Spinal cord (tissue), 10 donors: ENCODE measurements at places on chromosomes 16 and 17. TPM values are rescaled to one million over a fixed set of nuclear protein-coding genes. Genes with fewer than 3 reads are reported as not detected.

ADAMTS18 gene
- polyA plus RNA-seq = 10.2 TPM

GRCh38 chr17:47998044-47998443 lies 27.1 kb downstream of the CDK5RAP3 start:
- no peak overlapping the region for H3K27ac ChIP-seq
- H3K36me3 ChIP-seq = no peaks in the 10 kb centered on the region
- DNase-seq = no peak
- no peaks in the 10 kb centered on the region for H3K27me3 ChIP-seq
- H3K4me1 ChIP-seq = peaks cover 60% of the 10 kb centered on the region

DNA sequence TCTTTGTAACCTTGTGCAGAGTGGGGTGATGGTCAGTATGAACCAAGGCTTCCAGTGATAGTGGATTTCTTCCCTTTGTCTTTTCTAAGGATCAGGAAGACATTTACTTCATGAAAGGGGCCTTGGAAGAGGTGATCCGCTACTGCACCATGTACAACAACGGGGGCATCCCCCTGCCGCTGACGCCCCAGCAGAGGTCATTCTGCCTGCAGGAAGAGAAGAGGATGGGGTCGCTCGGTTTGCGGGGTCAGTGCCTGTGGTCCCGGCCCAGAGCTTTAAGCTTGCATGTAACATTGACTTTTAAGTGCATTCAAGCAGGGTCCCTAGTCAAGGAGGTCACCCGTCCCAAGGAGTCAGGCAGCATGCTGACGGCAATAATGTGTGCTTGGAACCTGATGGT lies 56.0 kb downstream of the MEAK7 start:
- H3K27ac ChIP-seq = no peak overlapping the region
- H3K4me1 ChIP-seq = peaks cover 4% of the 10 kb centered on the region
- peaks cover 10% of the 10 kb centered on the region for H3K36me3 ChIP-seq
- no peak for DNase-seq

DNA sequence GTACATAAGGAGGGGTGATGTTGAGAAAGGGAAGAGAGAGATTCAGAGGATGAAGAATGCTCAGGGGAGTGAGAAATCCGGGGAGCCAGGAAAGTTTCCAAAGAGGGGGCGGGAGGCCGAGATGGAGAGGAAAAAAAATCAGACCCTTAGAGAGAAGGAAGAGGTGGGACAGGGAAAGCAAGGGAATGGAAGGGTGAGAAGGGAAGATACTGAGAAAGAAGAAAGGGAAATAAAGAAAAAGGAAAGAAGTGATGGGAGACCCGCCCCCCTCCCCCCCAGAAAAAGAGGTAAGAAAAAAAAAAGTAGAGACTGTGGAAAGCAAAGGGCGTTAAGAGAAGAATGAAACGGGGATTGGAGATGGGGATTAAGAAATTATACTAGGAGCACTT lies 507 bp downstream of the DYNLRB2 start:
- DNase-seq = no peak
- peak overlapping the region; percentile 88 for H3K4me3 ChIP-seq
- H3K27ac ChIP-seq = peak overlapping the region; percentile 33

GRCh38 chr16:59748531-59748930 lies 1014.4 kb upstream of the GOT2 start:
- H3K27ac ChIP-seq = no peak overlapping the region
- DNase-seq = no peak
- no peaks in the 10 kb centered on the region for H3K36me3 ChIP-seq

NLRC5 gene
- polyA plus RNA-seq = 5.3 TPM

GRCh38 chr17:76003915-76004314 lies 3.3 kb downstream of the CDK3 start:
- no peak overlapping the region for H3K4me3 ChIP-seq
- H3K4me1 ChIP-seq = peaks cover 11% of the 10 kb centered on the region
- peaks cover 75% of the 10 kb centered on the region for H3K36me3 ChIP-seq
- H3K27ac ChIP-seq = no peak overlapping the region

- no peak for DNase-seq
- H3K27ac ChIP-seq = no peak overlapping the region
- H3K4me3 ChIP-seq = no peak overlapping the region
Observed at GRCh38 chr16:52964290-52964689, 88.4 kb downstream of the CHD9NB start.

TMIGD1 gene
- not detected for polyA plus RNA-seq

CD300C gene
- 1.1 TPM for polyA plus RNA-seq

DNA sequence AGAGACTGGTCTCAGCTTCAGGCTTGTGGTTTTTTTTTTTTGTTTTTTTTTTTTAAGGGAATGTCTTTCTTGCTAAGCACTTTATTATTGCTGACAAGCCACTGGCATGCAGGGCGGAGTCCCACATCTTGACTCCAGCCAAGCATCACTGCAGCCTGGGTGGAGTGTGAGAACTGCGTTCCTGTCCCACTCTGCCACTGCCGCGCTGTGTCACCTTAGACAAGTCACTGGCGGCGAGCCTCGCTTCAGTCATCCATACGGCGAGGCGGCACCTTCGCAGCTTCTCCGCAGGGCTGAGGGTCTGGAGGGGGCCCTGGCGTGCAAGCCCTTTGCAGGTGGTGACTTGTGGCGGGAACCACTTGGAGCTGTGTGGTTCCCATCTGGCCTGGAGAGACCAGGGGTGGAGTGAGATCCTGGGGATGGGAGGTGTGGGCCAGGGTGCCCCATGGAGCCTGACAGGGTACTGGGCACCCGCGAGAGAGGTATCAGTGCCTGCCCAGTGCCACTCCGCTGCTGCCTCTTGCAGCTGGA lies 99.1 kb upstream of the CIBAR2 start:
- H3K36me3 ChIP-seq = peaks cover 5% of the 10 kb centered on the region
- H3K4me1 ChIP-seq = peaks cover 63% of the 10 kb centered on the region
- H3K27ac ChIP-seq = no peak overlapping the region
- H3K4me3 ChIP-seq = no peak overlapping the region
- H3K27me3 ChIP-seq = peaks cover 4% of the 10 kb centered on the region

DNAH9 gene
- 21.4 TPM for polyA plus RNA-seq

- peaks cover 11% of the 10 kb centered on the region for H3K4me1 ChIP-seq
- H3K27me3 ChIP-seq = peaks cover 37% of the 10 kb centered on the region
- no peak overlapping the region for H3K4me3 ChIP-seq
- no peak overlapping the region for H3K27ac ChIP-seq
- peaks cover 9% of the 10 kb centered on the region for H3K36me3 ChIP-seq
Observed at GRCh38 chr16:54944002-54944401, 13.3 kb downstream of the IRX5 start.

GRCh38 chr16:31351246-31351941 lies 3.6 kb upstream of the ITGAX start:
- no peaks in the 10 kb centered on the region for H3K27me3 ChIP-seq
- H3K36me3 ChIP-seq = no peaks in the 10 kb centered on the region

GRCh38 chr17:54992797-54993639 lies 24.5 kb downstream of the STXBP4 start:
- H3K27me3 ChIP-seq = no peaks in the 10 kb centered on the region
- H3K27ac ChIP-seq = no peak overlapping the region
- H3K36me3 ChIP-seq = no peaks in the 10 kb centered on the region

GRCh38 chr17:2564877-2565276 lies 28.6 kb upstream of the PAFAH1B1 start:
- no peaks in the 10 kb centered on the region for H3K27me3 ChIP-seq
- H3K36me3 ChIP-seq = no peaks in the 10 kb centered on the region
- no peaks in the 10 kb centered on the region for H3K4me1 ChIP-seq
- H3K27ac ChIP-seq = no peak overlapping the region

GNG13 gene
- polyA plus RNA-seq = 1.4 TPM

ZNF469 gene
- 7.8 TPM for polyA plus RNA-seq

DNA sequence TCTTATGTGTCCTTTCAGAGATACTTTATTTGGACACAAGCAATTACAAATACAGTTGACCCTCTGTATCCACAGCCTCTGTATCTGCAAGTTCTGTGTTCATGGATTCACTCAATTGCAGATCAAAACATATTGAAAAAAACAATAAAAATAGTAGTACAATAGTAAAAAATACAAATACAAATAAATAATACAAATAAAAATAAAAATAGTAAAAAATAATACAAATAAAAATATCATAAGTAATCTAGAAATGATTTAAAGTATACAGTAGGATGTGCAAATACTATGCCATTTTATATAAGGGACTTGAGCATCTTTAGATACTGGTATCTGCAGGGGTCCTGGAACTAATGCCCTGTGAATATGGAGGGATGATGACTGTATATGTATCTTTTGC lies 47.4 kb upstream of the WSB1 start:
- no peaks in the 10 kb centered on the region for H3K27me3 ChIP-seq
- no peak for DNase-seq
- H3K4me1 ChIP-seq = peaks cover 17% of the 10 kb centered on the region

DNA sequence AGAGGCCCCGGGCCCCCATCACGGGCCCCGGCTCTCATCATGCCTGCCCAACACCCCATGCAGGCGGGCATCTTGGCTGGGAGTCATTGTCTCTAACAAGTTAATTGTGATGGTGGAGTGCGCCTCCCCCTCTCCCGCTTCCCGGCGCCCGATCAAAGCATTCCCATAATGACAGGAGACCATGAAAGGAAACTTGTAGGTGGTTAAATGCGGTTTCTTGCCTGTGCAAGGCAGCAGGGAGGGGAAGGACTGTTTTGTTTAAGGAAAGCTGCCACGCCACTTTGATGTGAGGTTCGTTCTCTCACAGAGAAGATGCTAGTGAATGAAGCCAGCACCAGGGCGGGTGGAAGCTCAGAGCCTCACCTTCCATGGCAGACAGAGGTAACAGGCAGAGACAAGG lies 45.4 kb downstream of the C16orf78 start:
- H3K27me3 ChIP-seq = peaks cover 2% of the 10 kb centered on the region
- H3K27ac ChIP-seq = no peak overlapping the region
- peaks cover 14% of the 10 kb centered on the region for H3K4me1 ChIP-seq
- no peak for DNase-seq
- no peaks in the 10 kb centered on the region for H3K36me3 ChIP-seq

RGS9 gene
- polyA plus RNA-seq = 42.4 TPM

DNA sequence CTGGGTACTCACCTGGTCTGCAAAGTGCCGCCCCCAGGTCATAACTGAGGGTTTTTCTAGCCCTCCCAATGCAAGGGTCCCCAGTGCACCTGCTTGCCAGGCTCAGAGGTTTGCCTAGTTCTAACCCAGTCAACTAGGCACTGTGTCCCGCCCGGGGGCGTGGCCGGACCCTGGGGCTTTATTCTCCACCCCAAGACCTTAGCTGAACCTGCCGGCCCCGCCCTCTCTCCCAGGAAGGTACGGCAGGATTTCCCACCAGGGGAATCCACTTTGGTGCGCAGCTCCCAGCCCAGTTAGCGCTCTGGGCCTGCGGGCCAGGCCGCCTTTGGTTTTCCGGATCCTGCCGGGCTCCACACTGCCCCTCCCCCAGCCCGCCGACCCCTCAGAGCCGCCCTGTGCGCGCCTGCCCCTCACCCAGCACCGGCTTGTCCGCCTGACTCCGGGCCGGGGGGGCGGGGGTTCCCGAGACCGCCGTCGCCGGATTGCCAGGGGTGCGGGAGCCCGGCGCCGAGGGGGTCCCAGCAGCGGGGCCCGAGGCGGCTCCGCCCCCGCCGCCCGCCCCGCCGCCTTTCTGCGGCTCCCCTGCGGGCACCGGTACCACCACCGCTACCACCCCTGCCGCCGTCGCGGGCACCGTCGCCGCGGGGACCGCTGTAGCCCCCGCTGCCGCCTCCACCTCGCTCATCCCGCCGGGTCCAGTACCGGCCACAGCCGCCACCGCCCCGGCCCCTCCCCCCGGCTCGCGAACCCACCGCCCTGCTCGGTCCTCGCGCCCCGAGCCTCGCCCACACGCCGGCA lies 424 bp downstream of the YBX2 start:
- peaks cover 59% of the 10 kb centered on the region for H3K27me3 ChIP-seq
- no peak overlapping the region for H3K27ac ChIP-seq
- DNase-seq = no peak
- peak overlapping the region; percentile 16 for H3K4me3 ChIP-seq
- H3K36me3 ChIP-seq = no peaks in the 10 kb centered on the region
- peaks cover 35% of the 10 kb centered on the region for H3K4me1 ChIP-seq

GRCh38 chr16:15671530-15672117 lies 21.6 kb downstream of the NDE1 start:
- DNase-seq = no peak
- H3K27me3 ChIP-seq = no peaks in the 10 kb centered on the region
- peaks cover 35% of the 10 kb centered on the region for H3K36me3 ChIP-seq
- peaks cover 48% of the 10 kb centered on the region for H3K4me1 ChIP-seq
- H3K27ac ChIP-seq = peak overlapping the region; percentile 95

DNA sequence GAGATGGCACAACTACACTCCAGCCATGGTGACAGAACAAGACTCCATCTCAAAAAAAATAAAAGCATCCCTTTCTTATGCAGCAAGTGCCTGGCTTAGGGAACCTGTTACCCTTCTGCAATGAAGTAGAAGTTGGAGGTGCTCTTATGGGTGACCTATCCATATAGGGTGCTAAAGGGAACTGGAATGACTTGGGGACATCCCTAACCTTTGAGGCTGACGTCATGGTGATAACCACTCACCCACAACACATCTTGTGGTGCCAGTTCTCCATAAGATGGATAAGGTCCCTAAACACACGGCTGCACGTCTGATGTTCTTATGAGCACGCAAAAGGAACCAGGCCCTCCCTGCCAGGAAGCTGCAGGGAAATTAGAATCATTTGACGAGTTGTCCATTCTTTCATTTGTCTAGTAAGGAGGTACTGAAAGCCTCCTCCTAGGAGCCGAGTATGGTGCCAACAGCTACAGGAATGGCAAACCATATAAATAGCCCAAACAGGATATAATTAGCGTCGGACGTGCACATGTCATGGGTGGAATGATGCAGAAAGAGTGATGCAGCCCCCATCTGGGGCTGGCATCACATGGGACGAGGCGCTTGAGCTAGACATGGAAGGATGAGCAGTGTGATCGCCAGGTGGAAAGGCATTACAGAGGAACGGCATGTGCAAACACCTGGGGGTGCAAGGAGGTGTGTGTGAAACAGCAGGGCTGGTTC lies 52.5 kb downstream of the ARHGAP27 start:
- H3K27me3 ChIP-seq = peaks cover 4% of the 10 kb centered on the region
- H3K4me3 ChIP-seq = no peak overlapping the region
- H3K36me3 ChIP-seq = no peaks in the 10 kb centered on the region

DNA sequence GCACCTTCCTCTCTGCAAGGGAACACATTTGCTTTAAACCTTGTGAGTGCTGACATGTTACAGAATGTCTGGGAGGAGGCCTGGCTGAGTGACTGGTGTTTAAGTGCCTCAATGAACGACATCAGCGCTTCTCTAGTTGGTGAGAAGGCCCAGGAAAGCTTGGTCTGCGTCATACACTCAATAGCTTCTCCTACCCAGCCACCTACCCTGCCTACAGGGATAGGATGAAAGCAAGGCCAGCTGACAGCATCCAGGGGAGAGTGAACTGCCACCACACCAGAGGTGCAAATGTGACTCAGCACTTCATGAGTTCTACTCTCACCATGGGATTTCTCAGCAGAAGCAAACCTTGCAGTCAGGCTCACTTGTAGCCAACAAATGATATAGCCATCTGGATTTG lies 31.7 kb upstream of the CFAP20 start:
- no peaks in the 10 kb centered on the region for H3K4me1 ChIP-seq
- no peak overlapping the region for H3K4me3 ChIP-seq
- H3K36me3 ChIP-seq = peaks cover 40% of the 10 kb centered on the region
- H3K27me3 ChIP-seq = no peaks in the 10 kb centered on the region

GRCh38 chr16:3028716-3029319 lies 5.0 kb downstream of the THOC6 start:
- peaks cover 17% of the 10 kb centered on the region for H3K36me3 ChIP-seq
- H3K4me1 ChIP-seq = peaks cover 24% of the 10 kb centered on the region
- DNase-seq = no peak
- no peak overlapping the region for H3K27ac ChIP-seq
- no peak overlapping the region for H3K4me3 ChIP-seq

ZNF423 gene
- 43.0 TPM for polyA plus RNA-seq

RASL10B gene
- polyA plus RNA-seq = 45.4 TPM

- no peak overlapping the region for H3K27ac ChIP-seq
- H3K4me1 ChIP-seq = peaks cover 31% of the 10 kb centered on the region
- H3K27me3 ChIP-seq = no peaks in the 10 kb centered on the region
- no peak overlapping the region for H3K4me3 ChIP-seq
- H3K36me3 ChIP-seq = peaks cover 9% of the 10 kb centered on the region
Observed at GRCh38 chr16:81595629-81596292, 151.2 kb downstream of the CMIP start.
